ENCODE measurements at places on chromosomes 12 and 14.
A peak's percentile ranks its signal among the peaks of the same experiment; 100 is the strongest.

- no peak for DNase-seq
These were observed 36.8 kb downstream of the PPHLN1 start for GRCh38 chr12:42362647-42363260.

GRCh38 chr14:102344084-102344483 is 18.6 kb downstream of the CINP start:
- DNase-seq = no peak

- no peak for DNase-seq
These were observed 19.2 kb downstream of the CLIP1 start for GRCh38 chr12:122403115-122403770.

DNA sequence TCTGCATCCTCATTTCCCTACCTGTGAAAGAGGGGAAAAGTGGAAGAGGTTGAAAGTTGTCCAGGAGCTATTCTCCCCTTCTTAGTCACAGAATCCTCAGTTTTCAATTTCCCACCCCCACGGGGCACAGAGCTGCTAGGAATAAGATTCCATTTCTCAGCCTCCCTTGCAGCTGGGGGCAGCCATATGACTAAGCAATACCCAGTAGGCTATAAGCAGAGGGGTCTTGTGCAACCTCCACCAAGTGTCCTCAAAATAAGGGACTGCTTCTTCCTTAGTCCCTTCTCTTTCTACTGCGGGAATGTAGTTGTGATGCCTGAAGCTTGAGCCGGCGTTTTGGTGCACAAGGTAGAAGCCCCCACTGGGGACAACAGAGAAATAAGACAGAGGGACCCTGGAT is 40.9 kb downstream of the VWF start:
- no peak for DNase-seq

GRCh38 chr14:39592116-39592789 is 160.0 kb upstream of the FBXO33 start:
- no peak for DNase-seq

DNA sequence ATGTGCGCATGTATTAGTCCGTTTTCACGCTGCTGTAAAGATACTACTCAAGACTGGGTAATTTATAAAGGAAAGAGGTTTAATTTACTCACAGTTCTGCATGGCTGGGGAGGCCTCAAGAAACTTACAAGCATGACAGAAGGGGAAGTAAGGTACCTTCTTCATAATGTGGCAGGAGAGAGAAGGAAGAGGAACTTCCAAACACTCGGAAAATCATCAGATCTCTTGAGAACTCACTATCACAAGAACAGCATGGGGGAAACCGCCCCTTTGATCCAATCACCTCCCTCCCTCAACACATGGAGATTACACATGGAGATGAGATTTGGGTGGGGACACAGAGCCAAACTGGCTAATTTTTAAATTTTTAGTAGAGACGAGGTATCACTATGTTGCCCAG is 41.8 kb upstream of the SNX6 start:
- no peak for DNase-seq

DNA sequence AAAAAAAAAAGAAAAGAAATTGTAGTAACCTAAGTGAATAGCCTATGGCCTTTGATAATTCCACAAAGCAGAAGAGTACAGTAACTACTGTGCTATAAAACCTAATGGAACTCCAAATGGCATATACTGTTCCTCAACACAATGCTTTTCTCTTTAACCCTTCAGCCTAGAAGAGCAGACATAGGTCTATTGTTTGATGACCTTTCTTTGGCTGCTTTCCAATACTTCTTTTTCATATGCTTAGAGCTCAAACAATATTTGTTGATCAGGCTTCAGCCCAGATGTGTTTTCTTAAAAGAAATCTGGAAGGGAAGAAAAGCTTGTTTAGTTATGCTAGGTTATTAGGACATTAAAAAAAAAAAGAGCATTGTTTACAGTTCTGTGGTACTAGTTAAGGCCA is 116.4 kb downstream of the NTN4 start:
- peak; percentile 35 for DNase-seq

GRCh38 chr12:123075087-123075645 is 75.7 kb downstream of the PITPNM2 start:
- DNase-seq = peak; percentile 42

- no peak for DNase-seq
These were observed 146.7 kb downstream of the ACSS3 start for GRCh38 chr12:81224626-81225025.

- DNase-seq = no peak
These were observed 504.7 kb upstream of the MIS18BP1 start for GRCh38 chr14:45757655-45758054.

DNA sequence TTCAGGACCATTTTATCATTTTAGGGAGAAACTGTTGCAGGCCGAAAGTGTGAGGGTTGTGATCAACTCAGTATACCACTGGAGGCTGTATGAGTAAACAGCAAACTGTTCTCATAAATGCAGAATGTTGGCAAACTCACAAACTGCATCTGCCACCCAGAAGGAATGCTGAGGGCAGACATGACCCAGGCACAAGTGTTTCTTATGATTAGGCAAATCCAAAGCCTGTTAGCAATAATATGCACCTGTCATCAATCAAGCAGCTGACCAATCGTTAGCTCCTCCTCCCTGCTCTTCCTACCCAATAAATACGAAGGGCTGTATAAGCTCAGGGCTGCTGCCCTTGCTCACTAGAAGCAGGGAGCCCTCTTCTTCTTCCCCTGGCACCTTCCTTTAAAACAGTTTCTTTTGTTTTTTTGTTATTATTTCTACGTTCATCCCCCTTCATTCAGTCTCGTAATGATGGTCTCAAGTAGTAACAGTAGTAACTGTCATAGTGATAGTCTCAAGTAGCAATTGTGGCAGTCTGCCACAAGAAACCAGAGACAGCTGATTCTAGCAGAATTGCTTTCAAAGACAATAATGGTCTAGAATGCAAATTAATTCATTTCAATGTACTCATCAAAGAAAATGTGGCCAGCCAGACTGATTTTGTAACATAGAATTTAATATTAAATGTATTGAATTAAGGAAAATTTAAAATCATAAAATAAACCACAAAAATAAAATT is 15.2 kb upstream of the CCDC175 start:
- DNase-seq = no peak

DNA sequence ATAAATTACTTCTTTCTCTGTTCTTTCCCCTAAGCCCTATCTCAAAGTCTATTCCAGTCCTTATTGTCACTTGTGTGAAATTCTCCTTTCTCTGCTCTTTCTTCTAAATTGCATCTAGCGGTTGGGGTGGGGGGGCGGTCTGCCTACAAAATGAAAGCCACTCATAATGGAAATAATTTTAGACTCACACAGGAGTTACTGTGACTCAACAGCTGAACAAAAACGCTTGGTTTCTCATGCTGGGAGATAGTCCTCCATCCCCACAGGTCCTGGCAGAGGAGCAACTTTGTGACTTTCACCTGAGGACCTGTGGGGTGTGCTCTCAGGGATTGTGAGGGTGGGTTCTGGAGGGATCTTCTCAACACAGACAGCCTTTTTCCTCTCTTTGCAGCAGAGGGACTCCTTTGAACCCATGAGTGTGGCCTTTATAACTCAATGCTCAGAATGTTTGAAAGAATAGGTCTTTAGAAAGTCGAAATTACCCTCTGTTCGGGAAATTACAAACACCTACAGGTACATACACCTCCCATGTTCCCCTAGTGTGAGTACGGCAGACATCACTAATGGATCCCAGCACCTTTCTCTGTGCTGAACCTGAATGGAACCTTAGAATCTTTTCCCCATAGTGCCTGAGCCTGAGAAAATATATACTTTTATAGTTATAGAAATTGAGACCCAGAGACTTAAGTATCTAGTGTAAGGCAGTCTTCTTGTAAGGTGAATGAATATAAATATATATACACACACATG is 109.7 kb downstream of the CHST11 start:
- DNase-seq = no peak

- DNase-seq = no peak
These were observed 2.3 kb downstream of the SPPL3 start for GRCh38 chr12:120901818-120902217.

- DNase-seq = no peak
These were observed 136.2 kb downstream of the ANO6 start for GRCh38 chr12:45351921-45352670.

All from NCI-H2227 treated with DMSO at 0.1 percent for 48 hours (cell line).